CD4-positive, alpha-beta memory T cell (primary cell): ENCODE measurements at places on chromosomes 3 and 15. TPM values are rescaled to one million over a fixed set of nuclear protein-coding genes. Genes with fewer than 3 reads are reported as not detected.
A peak's percentile ranks its signal among the peaks of the same experiment; 100 is the strongest.

DNA sequence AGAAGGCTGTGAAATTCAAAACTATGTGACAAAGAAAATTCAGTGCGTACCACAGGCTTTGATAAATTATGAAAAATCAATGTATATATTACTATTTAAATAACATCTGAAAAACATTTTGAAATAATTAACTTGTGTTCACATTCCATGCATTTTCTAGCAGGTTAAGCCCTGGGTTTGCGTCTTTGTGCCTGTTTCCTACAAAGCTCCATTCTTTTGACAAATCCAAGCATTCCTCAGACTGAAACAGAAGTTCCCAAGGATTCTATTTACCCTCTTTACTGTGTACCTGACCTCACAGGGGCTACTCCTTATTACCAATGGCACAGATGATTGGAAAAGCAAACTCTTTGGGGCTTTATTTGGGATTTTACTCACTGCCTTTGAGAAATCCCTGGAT is 1.9 kb downstream of the PAQR9 start:
- H3K27me3 ChIP-seq, result peaks cover 5% of the 10 kb centered on the region
- no peak for DNase-seq
- no peak overlapping the region for H3K4me3 ChIP-seq
- H3K27ac ChIP-seq, result no peak overlapping the region

DNA sequence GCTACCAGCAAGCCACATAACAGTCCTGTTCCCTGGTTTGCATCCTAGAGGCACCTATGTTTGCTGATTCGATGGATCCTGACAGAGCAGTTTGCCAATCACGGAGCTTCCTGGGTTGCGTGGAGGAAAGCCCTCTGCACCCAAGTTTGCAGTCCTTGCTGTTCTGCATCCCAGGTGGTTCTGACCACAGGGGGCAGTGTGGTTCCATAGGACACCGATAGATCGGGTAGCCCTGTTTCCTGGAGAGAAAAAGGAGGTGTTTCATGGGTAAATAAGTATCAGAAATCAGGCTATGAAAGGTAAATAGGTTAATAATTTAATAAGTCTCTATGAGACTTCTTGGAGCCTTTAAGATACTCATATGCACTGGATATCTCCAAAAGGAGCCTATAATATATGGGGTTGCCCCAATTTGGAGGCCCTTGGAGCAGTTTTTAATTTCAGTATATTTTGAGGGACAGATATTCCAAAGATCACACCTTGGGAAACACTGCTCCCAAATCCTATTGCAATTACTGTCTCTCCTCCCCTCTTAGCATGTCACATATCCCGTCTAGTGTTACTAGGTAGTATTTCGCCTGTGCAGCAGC is 194.6 kb upstream of the TPM1 start:
- H3K36me3 ChIP-seq, result no peaks in the 10 kb centered on the region
- H3K4me1 ChIP-seq, result no peaks in the 10 kb centered on the region
- peak; percentile 7 for DNase-seq
- no peak overlapping the region for H3K4me3 ChIP-seq

- H3K4me3 ChIP-seq, result no peak overlapping the region
- H3K27me3 ChIP-seq, result no peaks in the 10 kb centered on the region
- no peak overlapping the region for H3K27ac ChIP-seq
Measured at GRCh38 chr3:164806188-164806587, 272.1 kb downstream of the SI start.

GRCh38 chr3:20528180-20528770 is 342.3 kb upstream of the SGO1 start:
- H3K36me3 ChIP-seq, result no peaks in the 10 kb centered on the region
- H3K27me3 ChIP-seq, result no peaks in the 10 kb centered on the region
- H3K27ac ChIP-seq, result no peak overlapping the region
- no peak overlapping the region for H3K4me3 ChIP-seq
- H3K4me1 ChIP-seq, result no peaks in the 10 kb centered on the region
- DNase-seq, result no peak

- H3K4me1 ChIP-seq, result no peaks in the 10 kb centered on the region
- no peak overlapping the region for H3K27ac ChIP-seq
- no peaks in the 10 kb centered on the region for H3K36me3 ChIP-seq
- no peaks in the 10 kb centered on the region for H3K27me3 ChIP-seq
- no peak overlapping the region for H3K4me3 ChIP-seq
Measured at GRCh38 chr3:169710619-169711018, 47.1 kb upstream of the MECOM start.

- peaks cover 61% of the 10 kb centered on the region for H3K4me1 ChIP-seq
- no peaks in the 10 kb centered on the region for H3K36me3 ChIP-seq
- H3K27me3 ChIP-seq, result no peaks in the 10 kb centered on the region
- peak overlapping the region; percentile 56 for H3K27ac ChIP-seq
- peak; percentile 63 for DNase-seq
Measured at GRCh38 chr15:28890711-28891495, 5.1 kb downstream of the APBA2 start.

The OCA2 gene
- total RNA-seq, result not detected

The CDCP1 gene
- total RNA-seq, result 0.35 TPM

The ADIPOQ gene
- not detected for total RNA-seq

The ACVR2B gene
- 12.3 TPM for total RNA-seq
